Tibial nerve (tissue), 4 donors: ENCODE measurements at places on chromosomes 2 and 18.

DNA sequence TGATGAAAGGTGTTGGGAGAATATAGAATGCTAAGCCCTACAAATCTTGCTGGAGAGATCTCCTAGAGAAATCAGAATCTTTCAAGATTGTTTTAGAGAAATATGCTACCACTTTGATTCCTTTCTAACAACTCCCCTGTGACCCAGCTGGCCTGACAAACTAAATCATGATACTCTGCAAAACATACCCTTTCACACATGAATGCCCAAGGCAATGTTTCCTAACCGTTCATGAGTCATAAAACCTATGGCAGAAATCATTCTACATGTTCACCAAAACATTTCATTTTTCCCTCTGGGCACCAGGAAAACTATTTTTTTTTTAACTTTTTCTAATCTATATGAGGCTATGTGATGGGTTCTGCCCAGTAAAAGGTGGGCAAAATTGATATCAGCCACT lies 77.8 kb upstream of the SETBP1 start:
- H3K27me3 ChIP-seq = no peaks in the 10 kb centered on the region
- no peak overlapping the region for H3K4me3 ChIP-seq
- H3K27ac ChIP-seq = no peak overlapping the region
- no peaks in the 10 kb centered on the region for H3K4me1 ChIP-seq
- no peaks in the 10 kb centered on the region for H3K36me3 ChIP-seq

GRCh38 chr18:37252342-37252741 lies 313.3 kb downstream of the CELF4 start:
- DNase-seq = no peak
- H3K27me3 ChIP-seq = no peaks in the 10 kb centered on the region
- H3K36me3 ChIP-seq = no peaks in the 10 kb centered on the region
- H3K4me1 ChIP-seq = peaks cover 11% of the 10 kb centered on the region
- H3K27ac ChIP-seq = no peak overlapping the region
- no peak overlapping the region for H3K4me3 ChIP-seq

GRCh38 chr2:10659898-10660568 lies 29.7 kb downstream of the NOL10 start:
- H3K4me3 ChIP-seq = no peak overlapping the region
- H3K36me3 ChIP-seq = peaks cover 12% of the 10 kb centered on the region
- H3K27ac ChIP-seq = no peak overlapping the region
- no peaks in the 10 kb centered on the region for H3K27me3 ChIP-seq

- no peak overlapping the region for H3K4me3 ChIP-seq
- H3K4me1 ChIP-seq = no peaks in the 10 kb centered on the region
- H3K27ac ChIP-seq = no peak overlapping the region
Observed at GRCh38 chr2:1037066-1037465, 86.4 kb downstream of the SNTG2 start.

- H3K4me1 ChIP-seq = no peaks in the 10 kb centered on the region
- no peak overlapping the region for H3K27ac ChIP-seq
- no peaks in the 10 kb centered on the region for H3K27me3 ChIP-seq
- H3K36me3 ChIP-seq = no peaks in the 10 kb centered on the region
- no peak overlapping the region for H3K4me3 ChIP-seq
- no peak for DNase-seq
Observed at GRCh38 chr2:146530886-146531285, 1313.9 kb upstream of the ACVR2A start.

GRCh38 chr2:53778536-53779162 lies 8.1 kb downstream of the ASB3 start:
- no peaks in the 10 kb centered on the region for H3K4me1 ChIP-seq
- peaks cover 28% of the 10 kb centered on the region for H3K36me3 ChIP-seq
- H3K27me3 ChIP-seq = no peaks in the 10 kb centered on the region

DNA sequence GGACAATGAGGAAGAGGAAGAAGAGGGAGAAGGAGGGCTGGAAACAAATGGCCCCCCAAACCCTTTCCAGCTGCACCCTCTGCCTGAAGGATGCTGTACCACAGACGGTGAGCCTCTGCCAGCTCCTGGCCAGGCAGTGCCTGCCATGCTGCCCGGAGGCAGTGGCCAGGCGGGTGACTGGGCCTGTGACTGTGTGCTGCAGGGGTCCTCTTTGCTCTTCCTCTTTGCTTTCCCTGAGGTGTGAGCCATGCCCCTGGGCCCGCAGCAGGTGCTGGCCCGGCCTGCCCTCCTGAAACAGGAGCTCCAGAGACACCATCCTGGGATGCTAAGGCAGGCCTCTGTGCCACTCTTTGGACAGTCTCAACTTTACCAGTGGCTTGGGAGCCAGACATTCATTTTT lies 28.6 kb downstream of the GREB1 start:
- no peaks in the 10 kb centered on the region for H3K4me1 ChIP-seq
- no peaks in the 10 kb centered on the region for H3K27me3 ChIP-seq
- no peak overlapping the region for H3K4me3 ChIP-seq
- no peak for DNase-seq
- H3K27ac ChIP-seq = no peak overlapping the region

- H3K4me3 ChIP-seq = no peak overlapping the region
- DNase-seq = no peak
- H3K36me3 ChIP-seq = no peaks in the 10 kb centered on the region
- no peaks in the 10 kb centered on the region for H3K27me3 ChIP-seq
Observed at GRCh38 chr2:103401621-103402020, 639.8 kb downstream of the TMEM182 start.

- no peak for DNase-seq
- H3K4me3 ChIP-seq = no peak overlapping the region
- H3K27me3 ChIP-seq = no peaks in the 10 kb centered on the region
- H3K27ac ChIP-seq = no peak overlapping the region
Observed at GRCh38 chr2:128557831-128558241, 239.2 kb upstream of the HS6ST1 start.
